ENCODE measurements at places on chromosomes 11 and 22.

- DNase-seq, result no peak
Measured at GRCh38 chr11:17376493-17376892, 12.0 kb downstream of the KCNJ11 start.

DNA sequence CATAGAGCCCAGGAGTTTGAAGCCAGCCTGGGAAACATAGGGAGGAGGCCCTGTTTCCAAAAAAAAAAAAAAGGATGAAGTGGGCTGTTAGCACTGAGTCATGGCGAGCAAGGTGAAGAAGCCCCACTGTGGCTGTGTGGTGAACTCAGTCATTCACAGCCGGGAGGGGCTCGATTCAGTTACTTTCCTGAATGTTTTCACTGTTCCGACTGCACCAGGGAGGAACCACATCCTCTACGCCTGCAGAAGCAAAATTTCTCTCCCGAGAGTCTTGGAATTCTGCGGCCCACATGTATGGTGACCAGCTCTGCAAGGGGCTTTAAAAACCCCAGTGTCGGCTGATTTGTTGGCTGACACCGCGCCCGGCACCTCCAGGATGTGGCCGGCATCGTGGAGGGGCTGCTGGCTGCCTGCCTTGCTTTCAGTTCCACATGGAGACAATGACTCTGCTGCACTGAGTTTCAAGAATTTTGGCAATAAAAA lies 27.8 kb upstream of the GRAMD4 start:
- DNase-seq, result peak; percentile 66

- DNase-seq, result peak; percentile 70
Measured at GRCh38 chr11:86151174-86152005, 82.5 kb upstream of the PICALM start.

GRCh38 chr11:35848616-35849015 lies 95.2 kb upstream of the LDLRAD3 start:
- DNase-seq, result no peak

DNA sequence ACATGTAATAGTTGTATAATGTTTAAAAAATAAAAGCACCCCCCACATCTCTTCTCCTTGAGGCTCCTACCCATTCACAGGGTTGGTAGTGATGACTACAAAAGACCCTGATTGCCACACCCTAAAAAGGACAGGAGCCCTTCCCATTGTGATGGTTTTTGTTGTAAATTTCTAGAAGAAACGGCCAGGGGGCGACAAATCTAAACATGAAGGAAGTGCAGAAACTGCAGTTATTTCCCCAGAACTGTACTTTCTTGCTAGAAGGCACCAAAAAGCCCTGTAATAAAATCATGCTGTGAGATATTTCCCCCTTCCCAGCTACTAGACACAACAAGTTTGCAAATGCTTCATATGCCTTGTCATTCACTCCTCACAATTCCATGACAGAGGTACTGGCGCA lies 10.8 kb downstream of the PRR5L start:
- DNase-seq, result peak; percentile 18

GRCh38 chr11:128506999-128507611 lies 80.3 kb downstream of the ETS1 start:
- DNase-seq, result no peak

GRCh38 chr11:70278994-70279393 lies 8.5 kb downstream of the PPFIA1 start:
- DNase-seq, result no peak

DNA sequence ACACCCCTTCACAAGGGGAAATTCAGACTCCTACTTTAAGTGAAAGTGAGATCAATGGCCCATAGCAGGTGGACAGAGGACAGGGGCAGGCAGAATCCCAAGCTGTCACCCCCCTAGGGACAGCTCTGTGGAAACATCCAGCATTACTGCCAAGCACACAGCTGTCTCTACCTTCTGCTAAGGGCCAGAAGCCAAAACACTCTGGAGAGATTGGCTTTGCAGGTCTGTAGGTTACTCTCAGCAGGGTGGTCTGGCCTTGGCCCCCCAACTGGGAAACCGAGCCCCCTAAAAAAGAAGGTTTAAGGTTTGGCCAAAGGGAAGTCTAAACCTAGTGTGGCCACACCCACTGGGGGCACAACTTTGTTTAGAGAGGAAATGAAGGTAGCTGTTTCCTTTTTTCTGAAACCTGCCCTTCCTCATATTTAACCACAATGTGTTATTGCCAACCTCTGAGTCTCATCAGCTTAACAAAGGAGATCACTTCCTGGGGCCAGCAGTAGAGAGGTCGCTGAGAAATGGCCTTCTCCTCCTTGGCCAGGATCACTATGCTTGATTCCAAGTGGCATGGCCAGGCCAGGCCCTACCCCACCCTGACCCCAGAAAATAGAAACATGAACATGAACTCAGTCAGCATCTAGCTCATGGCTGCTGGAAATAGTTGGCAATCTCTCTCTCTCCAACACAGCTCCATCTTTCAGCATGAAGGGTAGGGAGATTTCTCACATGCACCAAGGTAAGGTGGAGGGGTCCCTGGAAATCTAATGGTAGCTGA lies 25.9 kb upstream of the SCARF2 start:
- DNase-seq, result peak; percentile 43

- no peak for DNase-seq
Measured at GRCh38 chr11:61404641-61405040, 12.3 kb downstream of the TMEM216 start.

DNA sequence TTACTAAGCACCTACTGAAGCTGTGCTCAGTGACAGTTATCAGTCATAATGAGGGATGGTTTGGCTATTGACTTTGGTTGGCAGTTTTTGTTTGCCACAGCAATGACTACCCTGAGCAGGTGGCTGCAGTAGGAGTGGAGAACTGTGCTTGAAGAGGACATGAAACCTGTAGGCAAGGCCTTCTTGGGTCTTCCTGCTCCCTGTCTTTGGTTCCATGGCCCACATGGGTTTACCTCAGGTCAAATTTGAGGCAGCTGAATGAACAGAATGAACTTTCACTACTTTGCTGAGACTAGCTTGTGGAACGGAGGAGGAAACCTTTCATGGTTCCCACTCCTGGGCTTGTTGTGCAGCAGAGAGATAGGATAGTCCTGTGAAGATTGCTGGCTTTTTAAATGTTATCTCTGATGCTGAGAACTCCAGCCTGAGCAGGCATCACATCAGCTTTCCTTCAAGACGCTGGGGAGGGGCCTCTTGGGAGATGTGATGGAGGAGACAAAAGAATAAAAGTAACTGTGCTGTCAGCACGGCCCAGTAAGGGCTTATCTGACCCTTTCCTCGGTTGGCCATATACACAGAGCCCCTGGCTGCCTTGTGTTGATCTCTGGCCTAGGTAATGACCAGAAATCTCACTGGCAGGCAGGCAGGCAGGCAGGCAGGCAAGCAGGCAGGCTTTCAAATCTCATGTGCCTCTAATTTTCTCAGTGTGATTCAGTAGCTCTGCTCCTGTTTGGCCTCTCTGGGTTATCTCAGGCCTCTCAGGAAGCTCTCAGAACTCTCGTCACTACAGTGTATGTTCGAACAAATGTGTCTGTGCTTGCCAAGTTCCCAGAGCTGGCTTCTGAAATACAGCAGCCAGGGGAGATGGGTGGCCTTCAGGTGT lies 12.0 kb downstream of the STIM1 start:
- no peak for DNase-seq
